ENCODE measurements at places on chromosomes 11 and 22. TPM values are rescaled to one million over a fixed set of nuclear protein-coding genes. Genes with fewer than 3 reads are reported as not detected.

DNA sequence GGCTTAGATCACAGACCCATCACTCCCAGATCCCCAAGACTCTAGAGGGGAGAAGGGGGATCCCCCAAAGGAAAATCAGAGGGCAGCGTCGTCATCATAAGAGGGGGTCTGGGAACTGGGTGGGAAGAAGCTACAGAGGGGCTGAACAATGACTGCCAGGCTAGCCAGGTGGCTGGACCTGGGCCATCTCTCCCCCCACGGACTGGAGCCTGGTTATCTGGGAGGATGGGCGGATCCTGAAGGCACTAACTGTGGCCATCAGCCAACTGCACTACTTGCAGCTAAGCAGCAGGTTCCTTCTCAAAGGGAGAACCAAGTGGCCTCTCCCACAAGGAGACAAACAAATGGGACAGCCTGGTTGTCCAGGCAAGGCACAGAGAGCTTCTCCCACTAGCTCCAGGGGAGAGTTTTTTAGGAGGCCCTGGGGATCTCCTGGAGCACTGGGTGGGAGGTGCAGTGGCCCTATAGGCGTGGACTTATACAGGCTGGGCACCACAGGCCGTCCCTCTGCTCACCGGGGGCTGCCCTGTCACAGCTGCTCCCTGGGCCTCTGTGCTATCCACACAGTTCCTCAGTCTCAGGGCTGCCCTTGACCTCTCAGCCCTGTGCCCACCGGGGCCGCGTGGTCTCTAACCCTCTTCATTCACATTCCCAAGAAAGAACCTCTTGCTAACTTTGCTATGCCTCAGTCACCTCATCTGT lies 15.4 kb downstream of the P2RY6 start:
- no peak overlapping the region for H3K27ac ChIP-seq
- H3K27me3 ChIP-seq, result no peaks in the 10 kb centered on the region
- H3K36me3 ChIP-seq, result no peaks in the 10 kb centered on the region
- peaks cover 11% of the 10 kb centered on the region for H3K4me1 ChIP-seq

Gene OSBP2
- total RNA-seq, result 2.0 TPM

Gene SLC22A6
- total RNA-seq, result not detected

- DNase-seq, result peak; percentile 41
- no peaks in the 10 kb centered on the region for H3K36me3 ChIP-seq
- H3K4me3 ChIP-seq, result 0 out of 2 replicates have a peak overlapping the region, but pooled peaks have one; percentile 26
- peak overlapping the region; percentile 60 for H3K27ac ChIP-seq
- H3K27me3 ChIP-seq, result no peaks in the 10 kb centered on the region
- peaks cover 18% of the 10 kb centered on the region for H3K4me1 ChIP-seq
Observed at GRCh38 chr11:19577391-19577975, 135.2 kb upstream of the NAV2 start.

Gene CACNA1I
- not detected for total RNA-seq

DNA sequence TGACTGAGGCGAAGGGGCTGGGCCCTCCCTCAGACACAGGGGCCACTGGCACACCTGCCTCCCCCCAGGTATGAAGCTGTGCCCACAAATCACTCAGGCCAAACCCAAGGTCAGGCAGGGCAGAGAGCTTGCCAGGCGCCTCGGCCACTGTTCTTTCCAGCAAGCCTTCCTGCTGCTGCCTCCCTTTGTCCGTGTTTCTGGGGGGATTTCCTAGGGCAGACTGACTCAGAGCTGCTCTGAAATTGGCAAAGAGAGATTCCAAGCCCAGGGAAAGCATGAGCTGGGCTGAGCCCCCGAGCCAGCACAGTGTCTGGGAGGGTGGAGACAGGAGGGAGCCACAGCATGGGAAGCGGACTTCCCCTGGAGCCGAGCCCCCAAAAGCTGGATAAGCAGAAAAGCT lies 33.2 kb downstream of the PPP2R1B start:
- H3K4me1 ChIP-seq, result peaks cover 53% of the 10 kb centered on the region
- H3K36me3 ChIP-seq, result no peaks in the 10 kb centered on the region
- DNase-seq, result peak; percentile 93
- H3K4me3 ChIP-seq, result no peak overlapping the region
- peak overlapping the region; percentile 99 for H3K27ac ChIP-seq

GRCh38 chr11:70135142-70135541 lies 57.0 kb downstream of the ANO1 start:
- no peak for DNase-seq
- no peaks in the 10 kb centered on the region for H3K4me1 ChIP-seq
- H3K4me3 ChIP-seq, result no peak overlapping the region
- H3K27ac ChIP-seq, result no peak overlapping the region
- no peaks in the 10 kb centered on the region for H3K36me3 ChIP-seq

DNA sequence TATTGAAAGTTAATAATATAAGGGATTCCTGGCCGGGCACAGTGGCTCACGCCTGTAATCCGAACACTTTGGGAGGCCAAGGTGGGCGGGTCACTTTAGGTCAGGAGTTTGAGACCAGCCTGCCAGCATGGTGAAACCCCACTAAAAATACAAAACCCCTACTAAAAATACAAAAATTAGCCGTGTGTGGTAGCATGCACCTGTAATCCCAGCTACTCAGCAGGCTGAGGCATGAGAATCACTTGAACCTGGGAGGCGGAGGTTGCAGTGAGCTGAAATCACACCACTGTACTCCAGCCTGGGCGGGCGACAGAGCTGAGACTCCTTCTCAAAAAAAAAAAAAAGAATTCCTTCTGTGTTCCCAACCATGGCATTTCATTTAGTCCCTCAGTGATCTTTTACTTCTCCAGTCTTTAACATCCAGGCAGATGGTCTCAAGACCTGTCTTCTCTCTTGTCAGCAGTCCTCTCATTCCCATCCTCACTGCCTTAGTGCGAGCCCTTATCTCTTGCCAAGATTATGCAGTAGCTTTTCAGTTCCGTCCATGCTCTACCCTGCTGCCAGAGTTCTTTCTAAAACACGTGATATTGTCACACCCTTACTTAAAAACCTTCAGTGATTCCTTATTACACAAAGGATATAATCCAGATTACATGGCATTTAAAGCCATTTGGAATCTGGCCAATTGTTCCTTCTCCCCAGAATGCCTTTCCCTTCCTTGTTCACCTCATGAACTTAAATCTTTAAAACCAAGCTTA lies 17.9 kb downstream of the RTN3 start:
- no peaks in the 10 kb centered on the region for H3K27me3 ChIP-seq
- no peak overlapping the region for H3K4me3 ChIP-seq
- no peak overlapping the region for H3K27ac ChIP-seq
- no peak for DNase-seq
- H3K36me3 ChIP-seq, result no peaks in the 10 kb centered on the region

DNA sequence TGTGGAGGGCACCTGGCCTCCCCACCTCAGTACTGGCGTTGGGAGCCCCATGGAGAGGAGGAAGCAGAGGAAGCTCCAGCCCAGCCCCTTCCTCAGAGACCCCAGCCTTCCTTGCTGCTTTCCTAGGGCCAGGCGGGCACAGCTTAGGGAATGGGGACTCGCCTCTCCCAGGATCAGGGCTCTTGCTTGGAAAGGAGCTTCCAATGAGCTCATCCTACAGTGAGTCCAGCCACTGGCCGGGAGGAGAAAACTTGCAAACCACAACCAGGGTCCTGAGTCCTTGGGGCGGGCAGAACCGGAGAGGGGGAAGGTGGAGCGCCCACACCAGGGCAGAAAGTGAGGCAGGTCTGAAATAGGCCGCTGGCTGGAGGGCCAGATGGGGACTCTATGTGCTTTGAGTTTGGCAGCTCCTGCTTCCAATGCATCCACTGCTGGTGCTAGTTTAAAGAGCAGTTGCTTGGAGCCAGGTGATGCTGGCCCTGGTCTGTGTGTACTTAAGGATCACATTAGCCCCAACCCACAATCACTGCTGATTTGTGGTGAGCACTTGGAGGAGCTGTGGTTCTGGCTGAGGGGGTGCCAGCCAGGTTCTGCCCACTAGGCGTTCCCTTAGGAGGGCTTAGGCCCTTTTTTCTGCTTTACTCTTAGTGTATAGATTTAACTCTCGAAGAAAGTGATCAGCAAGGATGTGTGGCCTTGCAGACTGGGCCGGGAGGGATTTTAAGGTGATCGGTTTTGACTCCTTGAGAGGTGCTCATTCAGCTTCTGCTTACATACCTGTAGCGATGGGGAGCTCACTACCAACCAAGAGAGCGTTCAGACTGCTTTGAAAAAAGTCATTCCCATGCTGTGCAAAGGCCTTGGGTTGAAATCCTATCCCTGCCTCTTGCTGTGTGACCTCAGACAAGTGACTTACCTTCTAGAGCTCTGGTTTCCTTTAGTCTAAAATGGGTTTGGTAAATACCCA lies 81.9 kb downstream of the TP53I11 start:
- no peak for DNase-seq
- no peaks in the 10 kb centered on the region for H3K36me3 ChIP-seq
- 0 out of 2 replicates have a peak, but pooled peaks cover 6% of the 10 kb centered on the region for H3K4me1 ChIP-seq
- no peak overlapping the region for H3K27ac ChIP-seq

DNA sequence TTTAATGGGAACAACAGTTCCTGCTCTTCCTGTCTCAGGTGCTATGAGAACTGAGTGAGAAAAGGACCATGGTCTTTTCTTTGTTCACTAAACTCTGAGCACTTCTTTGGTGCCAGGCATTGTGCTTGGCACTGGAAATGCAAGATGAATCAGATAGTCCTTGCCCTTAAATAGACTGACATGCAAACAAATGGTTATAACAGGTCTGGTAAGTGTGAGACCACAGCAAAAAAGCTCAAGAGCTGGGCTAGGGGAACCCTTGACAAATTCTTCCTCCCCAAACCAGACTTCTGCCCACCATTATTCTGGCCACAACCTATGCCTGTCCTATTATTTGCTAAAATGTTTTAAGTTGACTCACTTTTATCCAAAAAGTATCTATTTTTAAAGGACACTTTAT lies 5.1 kb downstream of the SLC43A3 start:
- no peak overlapping the region for H3K27ac ChIP-seq
- no peaks in the 10 kb centered on the region for H3K27me3 ChIP-seq
- no peak for DNase-seq
- peaks cover 7% of the 10 kb centered on the region for H3K36me3 ChIP-seq
- H3K4me3 ChIP-seq, result no peak overlapping the region

Gene FOLR1
- total RNA-seq, result not detected

DNA sequence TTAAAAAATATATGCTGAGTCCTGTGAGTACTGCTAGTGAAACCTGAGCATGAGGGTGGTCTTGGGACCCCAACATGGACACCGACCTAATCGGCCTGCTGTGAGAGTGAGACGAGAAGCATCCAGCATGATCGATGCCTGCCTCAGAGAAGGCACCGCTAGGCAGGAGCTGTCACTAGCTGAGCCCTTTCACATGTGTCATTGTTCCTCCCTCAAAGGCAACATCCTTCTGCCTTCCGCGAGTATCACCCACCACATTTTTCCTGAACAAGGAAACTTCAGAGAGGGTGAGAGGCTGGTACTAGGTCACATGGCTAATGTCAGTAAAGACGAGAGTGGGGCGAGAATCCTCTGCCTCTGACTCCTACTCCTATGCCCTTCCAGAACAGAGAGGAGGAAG lies 35.6 kb downstream of the AP1B1 start:
- no peak overlapping the region for H3K4me3 ChIP-seq
- no peak for DNase-seq
- H3K27me3 ChIP-seq, result no peaks in the 10 kb centered on the region
